ENCODE measurements at places on chromosomes 7 and 10. TPM values are rescaled to one million over a fixed set of nuclear protein-coding genes. Genes with fewer than 3 reads are reported as not detected.

GRCh38 chr10:15719899-15720634 lies at the start of gene ITGA8:
ITGA8 (minus strand) TSS chr10:15719922; CDS start chr10:15719771, 151 bp downstream.
- peak; percentile 51 for DNase-seq

- DNase-seq: peak; percentile 20
These were observed 8.6 kb downstream of the BTBD16 start for GRCh38 chr10:122279725-122280141.

DNA sequence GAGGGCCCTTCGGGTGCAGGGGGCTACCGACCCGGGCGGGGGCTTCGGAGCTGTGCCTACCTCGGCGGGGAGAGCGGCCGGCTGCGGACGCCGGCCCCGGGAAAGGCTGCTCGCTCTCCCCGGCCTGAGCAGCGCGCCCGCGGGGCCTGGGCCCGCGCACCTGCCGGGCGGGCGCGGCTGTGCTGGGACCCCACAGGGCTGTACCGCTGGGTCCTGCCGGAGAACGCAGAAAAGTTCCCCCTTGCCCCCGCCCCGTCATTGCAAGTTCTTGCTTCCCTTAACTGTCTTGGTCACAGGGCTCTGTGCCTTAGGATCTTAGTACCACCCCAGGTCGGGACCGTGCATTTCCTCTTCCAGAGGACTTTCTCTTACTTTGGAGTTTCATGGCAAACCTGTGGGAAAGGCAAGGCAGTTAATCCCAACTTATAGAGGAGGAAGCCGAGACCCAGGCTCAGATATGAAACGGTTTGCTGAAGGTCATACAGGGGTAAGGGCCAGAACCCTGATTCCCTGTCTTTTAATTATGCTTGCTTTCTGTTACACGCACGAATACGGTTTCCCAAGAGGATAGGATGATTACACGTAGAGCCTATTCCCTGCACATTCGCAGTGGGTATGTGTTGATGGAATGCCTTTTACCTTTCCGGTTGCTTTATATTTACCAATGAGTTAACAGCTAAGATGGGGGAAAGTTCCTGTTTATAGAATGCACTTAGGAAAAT lies 652 bp downstream of the PCGF5 start:
- peak; percentile 22 for DNase-seq

- no peak for DNase-seq
These were observed 3.2 kb downstream of the POLR1F start for GRCh38 chr7:19705663-19706062.

GRCh38 chr10:42551582-42552187 lies 86.7 kb downstream of the ZNF33B start:
- DNase-seq: no peak

GRCh38 chr10:29377333-29377961 lies 88.6 kb downstream of the LYZL1 start:
- peak; percentile 20 for DNase-seq

The FXYD4 gene
- polyA plus RNA-seq: 3.4 TPM

The GPR141 gene
- polyA plus RNA-seq: not detected
